ENCODE measurements at places on chromosomes 4 and X.

DNA sequence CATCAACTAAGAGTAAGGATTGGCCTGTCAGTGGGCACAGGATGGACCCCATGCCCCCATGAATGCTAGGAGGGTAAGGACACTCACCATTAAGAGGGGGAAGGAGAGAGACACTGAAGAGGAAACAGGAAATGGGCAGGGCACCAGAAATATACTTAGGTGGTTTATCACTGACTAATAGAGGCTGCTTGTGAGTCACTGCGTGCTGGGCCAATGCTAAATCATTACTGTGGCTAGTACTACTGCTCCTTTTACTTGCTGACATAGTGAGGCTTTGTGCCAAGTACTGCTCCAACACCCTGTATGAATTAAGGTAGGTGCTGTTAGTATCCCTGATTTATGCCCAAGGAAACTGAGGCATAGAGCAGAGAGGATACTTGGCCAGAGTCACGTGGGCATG lies 130.4 kb upstream of the FRMPD4 start:
- no peak for DNase-seq

GRCh38 chr4:175109933-175110332 lies 191.8 kb downstream of the ADAM29 start:
- DNase-seq = no peak

DNA sequence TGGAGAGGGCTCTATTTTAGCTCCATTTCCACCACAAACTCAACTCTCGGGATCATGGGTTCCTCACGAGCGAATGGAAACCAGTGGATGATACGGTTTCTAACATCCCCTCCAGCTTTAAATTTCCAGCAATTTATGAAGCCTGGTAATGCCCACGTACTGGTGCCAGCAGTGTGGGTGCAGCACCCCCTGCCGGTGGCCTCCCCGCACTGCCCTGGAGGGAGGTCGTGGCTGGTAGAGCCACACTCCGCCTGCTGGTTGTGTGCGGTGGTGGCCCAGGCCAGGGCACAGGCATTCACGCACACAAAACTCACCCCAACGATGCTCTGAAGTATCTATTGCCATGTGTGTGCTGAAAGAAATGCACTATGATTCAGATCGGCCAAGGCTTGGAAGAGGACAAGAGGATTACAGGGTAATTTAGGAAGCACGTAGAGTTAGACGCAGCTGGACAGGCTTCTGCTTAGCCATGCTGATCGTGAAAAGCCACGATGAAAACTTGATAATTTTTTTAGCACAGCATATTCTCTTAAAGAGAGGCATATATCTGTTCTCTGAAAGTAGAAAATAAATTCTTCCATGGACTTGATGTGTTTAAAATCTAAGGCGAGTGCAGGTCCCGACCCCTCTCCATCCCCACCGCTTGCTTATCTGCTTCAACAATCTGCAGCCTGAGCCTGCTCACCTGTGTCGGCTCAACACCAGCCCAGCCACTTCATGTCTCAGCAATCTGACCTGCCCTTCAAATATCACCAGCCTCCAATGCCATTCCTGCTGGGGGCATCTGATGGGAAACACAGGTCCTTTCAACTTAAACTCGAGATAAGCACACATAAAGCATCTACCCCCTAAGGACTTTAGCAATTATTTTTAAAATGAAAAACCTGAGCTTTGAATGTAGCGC lies 59.1 kb downstream of the SCD5 start:
- peak; percentile 65 for DNase-seq

GRCh38 chr4:119593698-119594097 lies 34.9 kb downstream of the PDE5A start:
- DNase-seq = no peak

GRCh38 chr4:151227172-151227571 lies 49.8 kb upstream of the PRSS48 start:
- DNase-seq = no peak

GRCh38 chr4:142473960-142474338 lies 372.2 kb downstream of the INPP4B start:
- no peak for DNase-seq

GRCh38 chr4:6221851-6222760 lies 21.8 kb upstream of the JAKMIP1 start:
- no peak for DNase-seq

- DNase-seq = no peak
Observed at GRCh38 chr4:20391198-20391597, 139.5 kb downstream of the SLIT2 start.

- DNase-seq = no peak
Observed at GRCh38 chr4:22021106-22021505, 72.5 kb upstream of the KCNIP4 start.

DNA sequence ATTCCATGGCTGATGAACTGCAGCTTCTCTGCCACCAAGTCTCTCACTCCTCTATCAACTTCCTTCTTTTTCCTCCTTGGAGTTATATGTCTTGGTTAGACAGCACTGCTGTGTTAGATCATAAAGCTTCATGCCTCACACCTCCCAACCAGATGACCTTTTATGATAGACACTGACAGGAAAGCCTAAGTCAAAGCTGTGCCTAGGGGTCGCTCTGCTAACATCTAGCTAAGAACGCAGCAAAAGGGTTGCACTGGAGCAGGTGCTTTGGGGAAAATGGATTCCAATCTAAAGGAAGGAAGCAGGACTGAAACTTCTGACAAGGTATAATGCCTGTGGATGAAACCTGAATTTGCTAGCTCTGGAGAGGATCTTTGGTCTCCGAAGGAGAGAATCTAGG lies 509.7 kb downstream of the SMARCA1 start:
- no peak for DNase-seq

- no peak for DNase-seq
Observed at GRCh38 chr4:113758372-113758771, 3.2 kb downstream of the CAMK2D start.

DNA sequence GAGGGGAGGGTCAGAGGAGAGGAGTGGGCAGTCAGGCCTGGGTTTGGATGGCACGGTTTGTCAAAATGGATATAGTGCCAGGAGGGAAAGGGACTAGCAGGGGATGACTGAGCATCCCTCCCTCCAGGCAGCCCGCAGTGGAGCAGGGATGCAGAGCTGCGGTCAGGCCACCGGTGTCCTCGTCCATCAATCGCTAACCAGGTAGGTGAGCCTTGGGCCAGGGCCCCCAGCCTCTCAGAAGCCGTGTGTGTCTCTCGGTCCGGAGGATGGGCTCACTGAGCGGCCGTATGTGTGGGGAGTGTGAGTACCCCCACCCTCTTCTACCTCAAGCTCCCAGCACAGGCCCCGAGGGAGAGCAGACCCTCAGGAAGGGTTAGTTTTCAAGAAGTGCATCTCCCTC lies 538 bp upstream of the CYTL1 start:
- no peak for DNase-seq

GRCh38 chr4:145351922-145352321 lies 129.7 kb upstream of the SMAD1 start:
- no peak for DNase-seq

DNA sequence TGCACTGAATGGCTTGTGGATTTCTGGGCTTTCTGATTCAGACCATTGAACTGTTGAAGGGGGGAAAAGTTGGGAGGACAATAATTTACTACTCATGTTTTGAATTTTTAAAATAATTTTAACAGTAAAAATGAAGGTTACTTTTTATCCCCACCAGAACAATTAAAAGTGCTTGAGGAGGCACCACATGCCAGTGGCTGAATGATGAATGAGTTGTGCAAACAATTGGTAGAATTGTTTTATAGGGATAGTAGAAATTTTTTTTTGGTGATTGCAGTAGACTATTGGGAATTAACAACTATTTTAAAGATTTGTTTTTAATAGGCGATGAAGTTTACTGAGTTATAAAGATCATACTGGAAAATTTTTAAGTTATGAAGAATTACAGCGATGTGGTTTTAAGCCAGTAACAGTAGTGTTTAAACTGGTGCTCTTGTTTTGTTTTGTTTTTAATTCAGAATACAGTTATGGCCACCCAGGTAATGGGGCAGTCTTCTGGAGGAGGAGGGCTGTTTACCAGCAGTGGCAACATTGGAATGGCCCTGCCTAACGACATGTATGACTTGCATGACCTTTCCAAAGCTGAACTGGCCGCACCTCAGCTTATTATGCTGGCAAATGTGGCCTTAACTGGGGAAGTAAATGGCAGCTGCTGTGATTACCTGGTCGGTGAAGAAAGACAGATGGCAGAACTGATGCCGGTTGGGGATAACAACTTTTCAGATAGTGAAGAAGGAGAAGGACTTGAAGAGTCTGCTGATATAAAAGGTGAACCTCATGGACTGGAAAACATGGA lies 2.7 kb downstream of the REST start:
- no peak for DNase-seq

GRCh38 chr4:179597301-179597700 lies 2155.1 kb upstream of the AGA start:
- no peak for DNase-seq

- DNase-seq = no peak
Observed at GRCh38 chrX:14476205-14476604, 53.1 kb upstream of the GLRA2 start.

GRCh38 chr4:146054676-146055075 lies 116.1 kb upstream of the ZNF827 start:
- DNase-seq = no peak

- no peak for DNase-seq
Observed at GRCh38 chrX:24321741-24322395, 8.0 kb upstream of the SUPT20HL2 start.

DNA sequence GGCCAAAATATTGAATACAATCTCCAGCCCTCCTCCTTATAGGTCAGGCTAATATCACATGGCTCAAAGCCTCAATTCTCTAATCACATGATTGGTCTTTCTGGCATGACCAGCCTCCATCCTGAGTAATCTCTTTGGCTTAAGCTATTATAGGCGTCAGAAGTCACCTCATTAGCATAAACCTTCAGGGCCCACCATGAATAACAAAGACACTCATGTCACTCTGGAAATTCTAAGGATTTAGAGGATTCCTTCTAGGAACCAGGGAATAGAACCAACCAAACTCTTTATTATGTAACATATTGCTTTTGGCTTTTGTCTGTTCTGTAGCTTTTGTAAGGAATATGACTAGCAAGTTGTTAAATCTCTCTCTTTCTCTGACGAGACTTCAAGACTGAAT lies 109.2 kb upstream of the IGFBP7 start:
- no peak for DNase-seq

- no peak for DNase-seq
Observed at GRCh38 chr4:80655662-80656061, 320.1 kb downstream of the CFAP299 start.

DNA sequence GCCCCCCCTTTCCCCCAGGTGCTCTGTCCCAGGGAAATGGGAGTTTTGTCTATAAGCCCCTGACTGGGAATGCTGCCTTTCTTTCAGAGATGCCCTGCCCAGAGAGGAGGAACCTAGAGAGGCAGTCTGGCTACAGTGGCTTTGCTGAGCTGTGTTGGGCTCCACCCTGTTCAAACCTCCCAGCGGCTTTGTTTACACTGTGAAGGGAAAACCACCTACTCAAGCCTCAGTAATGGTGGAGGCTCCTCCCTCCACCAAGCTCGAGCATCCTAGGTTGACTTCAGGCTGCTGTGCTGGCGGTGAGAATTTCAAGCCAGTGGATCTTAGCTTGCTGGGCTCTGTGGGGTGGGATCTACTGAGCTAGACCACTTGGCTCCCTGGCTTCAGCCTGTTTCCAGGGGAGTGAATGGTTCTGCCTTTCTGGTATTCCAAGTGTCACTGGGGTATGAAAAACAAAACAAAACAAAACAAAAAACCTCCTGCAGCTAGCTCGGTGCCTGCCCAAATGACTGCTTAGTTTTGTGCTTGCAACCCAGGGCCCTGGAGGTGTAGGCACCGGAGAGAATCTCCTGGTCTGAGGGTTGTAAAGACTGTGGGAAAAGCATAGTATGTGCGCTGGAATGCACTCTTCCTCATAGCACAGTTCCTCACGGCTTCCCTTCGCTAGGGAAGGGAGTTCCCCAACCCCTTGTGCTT lies 41.7 kb downstream of the ITM2A start:
- peak; percentile 15 for DNase-seq

- DNase-seq = no peak
Observed at GRCh38 chrX:46311581-46312120, 233.6 kb downstream of the ZNF674 start.

GRCh38 chr4:124530464-124531077 lies 182.0 kb downstream of the ANKRD50 start:
- no peak for DNase-seq

GRCh38 chr4:152572417-152573086 lies 36.7 kb upstream of the FBXW7 start:
- DNase-seq = no peak

- DNase-seq = peak; percentile 49
Observed at GRCh38 chr4:142846108-142846728, at the start of gene INPP4B. TSS of gene INPP4B (minus strand) at chr4:142846301.

DNA sequence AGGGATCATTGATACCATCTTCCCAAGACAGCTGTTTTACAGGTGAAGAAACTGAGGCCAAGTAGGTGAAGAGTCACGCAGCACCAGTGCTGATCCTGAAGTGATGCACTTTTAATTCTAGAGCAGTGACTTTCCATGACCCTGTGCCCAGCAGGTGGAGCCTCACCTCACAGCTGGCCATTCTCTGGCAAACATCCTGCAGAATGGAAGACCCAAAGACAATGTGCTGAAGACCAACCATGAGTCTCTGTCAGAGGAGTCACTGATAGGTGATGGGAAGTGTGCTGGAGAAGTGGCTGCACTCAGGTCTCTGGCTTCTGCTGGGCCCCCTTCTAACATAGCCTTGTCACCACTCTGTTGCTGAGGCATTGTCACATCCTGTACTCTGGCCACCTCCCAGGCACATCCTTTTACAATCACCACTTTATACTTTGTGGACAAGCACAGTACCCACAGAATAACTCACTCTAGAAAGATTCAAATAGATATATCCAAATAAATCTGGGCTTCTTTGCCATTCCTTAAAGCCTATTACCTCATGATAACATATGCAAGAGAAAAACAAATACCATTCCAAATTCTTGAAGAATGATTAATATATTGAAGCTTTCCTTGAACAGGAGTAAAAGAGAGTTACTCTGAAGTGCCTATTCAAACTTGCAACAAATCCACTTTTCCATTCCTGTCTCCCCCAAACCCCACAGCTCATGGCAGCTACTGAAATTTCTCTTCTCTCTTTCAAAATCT lies 64.1 kb upstream of the SCOC start:
- no peak for DNase-seq

DNA sequence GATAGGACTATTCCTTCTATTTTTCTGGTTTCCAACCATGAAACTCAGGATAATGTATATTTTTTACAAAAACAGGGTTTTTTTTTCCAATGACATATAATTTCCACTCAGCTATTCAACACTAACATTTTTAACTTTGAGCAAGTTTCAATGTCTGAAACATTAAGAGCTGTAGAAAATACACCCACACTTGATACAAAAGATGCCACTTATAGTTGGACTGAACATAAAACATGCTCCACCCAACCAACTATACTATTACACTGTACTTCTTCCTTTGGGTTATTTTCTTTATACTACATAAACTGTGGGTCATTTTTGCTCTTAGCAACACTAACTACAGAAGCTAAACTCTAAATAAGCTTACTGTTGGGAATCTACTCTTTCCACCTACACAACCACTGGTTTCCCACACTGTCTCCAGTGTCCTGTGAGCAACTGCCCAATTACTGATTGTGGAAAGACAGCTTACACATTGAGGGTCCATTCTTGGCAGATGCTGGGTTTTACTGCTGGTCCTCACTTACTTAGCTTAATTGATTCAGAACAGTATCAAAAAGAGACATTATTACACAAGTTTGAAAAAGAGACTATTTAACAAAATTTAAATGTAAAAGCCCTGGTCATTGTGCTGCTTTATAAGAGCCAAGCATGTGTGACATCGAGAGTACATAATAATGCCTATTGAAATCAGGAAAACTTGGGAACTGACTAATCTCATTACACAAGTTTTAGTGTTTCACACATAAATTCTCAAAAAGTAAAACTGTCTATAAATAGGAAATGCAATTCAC lies 6.3 kb downstream of the AMMECR1 start:
- DNase-seq = no peak

- no peak for DNase-seq
Observed at GRCh38 chrX:85903692-85904471, 143.5 kb downstream of the CHM start.
